ENCODE measurements at places on chromosomes 7 and 10. TPM values are rescaled to one million over a fixed set of nuclear protein-coding genes. Genes with fewer than 3 reads are reported as not detected.

GRCh38 chr10:76553263-76554032 is 1084.2 kb downstream of the KCNMA1 start:
- no peak for DNase-seq

- DNase-seq, result no peak
Measured at GRCh38 chr10:128730922-128731321, 604.7 kb upstream of the MKI67 start.

- DNase-seq, result no peak
Measured at GRCh38 chr7:149598721-149599308, 101.2 kb upstream of the ZNF746 start.

DNA sequence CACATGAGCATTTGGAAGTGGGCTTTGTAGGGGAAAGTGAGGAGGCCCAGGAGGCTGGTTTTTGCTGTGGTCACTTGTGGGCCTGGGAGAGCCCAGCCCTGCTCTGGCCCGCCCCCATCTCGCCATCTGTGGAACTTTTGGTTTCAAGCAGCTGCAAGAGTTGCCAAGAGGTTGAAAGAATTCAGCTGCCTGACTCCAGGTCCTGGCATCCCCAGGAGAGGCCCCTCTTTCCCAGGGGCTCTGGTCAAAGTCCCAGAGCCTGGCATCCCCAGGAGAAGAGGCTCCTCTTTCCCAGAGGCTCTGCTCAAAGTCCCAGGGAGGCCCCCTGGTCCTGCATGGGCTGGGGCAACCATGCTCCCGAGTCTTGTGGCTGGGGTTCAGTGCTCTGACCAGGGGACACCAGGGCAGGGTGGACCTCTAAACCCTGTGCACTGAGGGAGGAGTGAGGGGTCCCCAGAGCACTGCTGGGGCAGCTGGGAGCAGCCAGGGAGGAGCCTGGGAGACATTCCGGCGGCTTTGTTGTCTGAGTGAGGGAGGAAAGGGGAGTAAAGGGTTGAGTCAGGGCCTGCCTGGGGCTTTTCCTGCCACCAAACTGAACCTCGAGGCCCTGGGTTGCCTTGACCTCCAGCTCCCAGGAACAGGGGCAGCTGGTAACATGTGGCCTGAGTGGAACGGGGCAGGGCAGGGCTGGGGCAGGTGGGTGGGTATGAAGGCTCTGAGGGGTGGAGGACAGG is 27.7 kb upstream of the CSGALNACT2 start:
- no peak for DNase-seq

DNA sequence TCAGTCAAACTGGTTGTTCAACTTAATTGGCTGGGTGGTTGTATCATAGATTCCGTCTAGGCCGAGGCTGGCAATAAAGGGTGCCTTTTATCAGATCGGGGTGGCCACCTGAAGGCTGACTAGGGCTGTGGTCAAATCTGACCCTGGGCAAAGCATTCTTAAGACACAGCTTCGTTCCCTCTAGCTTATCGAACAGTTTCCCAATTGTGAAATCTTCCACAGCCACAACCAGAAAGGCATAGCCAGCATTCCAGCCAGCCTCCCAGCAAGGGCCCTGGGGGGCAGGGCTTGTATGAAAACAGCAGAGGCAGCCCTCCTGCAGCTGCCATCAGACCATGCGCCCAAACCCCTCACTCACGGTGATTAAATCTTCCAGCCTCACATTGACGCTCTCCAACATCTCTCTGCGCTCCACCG is 42.5 kb upstream of the TMEM213 start:
- no peak for DNase-seq

DNA sequence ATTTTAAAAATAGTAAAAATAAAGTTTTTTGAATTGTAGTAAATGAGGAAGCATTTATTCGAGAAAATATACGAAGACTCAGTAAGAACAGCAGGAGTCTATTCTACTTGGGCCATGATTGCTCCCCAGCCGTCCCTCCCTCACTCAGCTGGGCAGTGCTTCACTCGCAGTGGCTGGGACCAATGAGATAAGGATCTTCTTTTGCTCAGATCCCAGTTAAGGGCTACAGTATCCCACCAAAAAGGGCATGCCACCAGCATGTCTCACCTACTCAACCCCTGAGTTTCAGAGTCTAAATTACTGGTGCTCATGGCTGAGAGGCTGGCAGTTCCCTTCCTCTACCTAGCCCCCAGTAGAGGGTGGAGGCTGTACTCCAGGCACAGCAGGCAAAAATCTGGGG is 455.7 kb upstream of the PFKP start:
- DNase-seq, result no peak

DNA sequence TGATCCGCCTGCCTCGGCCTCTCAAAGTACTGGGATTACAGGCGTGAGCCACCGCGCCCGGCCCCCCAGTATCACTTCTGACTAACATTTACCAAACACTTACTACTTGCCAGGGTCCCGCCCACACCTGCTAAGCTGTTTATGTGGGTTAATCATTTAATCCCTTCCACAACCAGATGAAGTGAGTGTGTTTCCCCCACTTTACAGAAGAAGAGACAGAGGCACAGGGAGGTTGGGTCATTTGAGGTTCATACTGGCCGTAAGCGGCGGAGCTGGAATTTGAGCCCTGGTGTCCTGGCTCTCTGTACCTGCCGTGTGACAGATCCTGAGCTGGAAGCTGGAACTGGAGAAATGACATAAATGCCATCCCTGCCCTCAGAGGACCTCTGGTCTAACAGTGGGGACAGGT is 15.1 kb upstream of the VPS37D start:
- no peak for DNase-seq

DNA sequence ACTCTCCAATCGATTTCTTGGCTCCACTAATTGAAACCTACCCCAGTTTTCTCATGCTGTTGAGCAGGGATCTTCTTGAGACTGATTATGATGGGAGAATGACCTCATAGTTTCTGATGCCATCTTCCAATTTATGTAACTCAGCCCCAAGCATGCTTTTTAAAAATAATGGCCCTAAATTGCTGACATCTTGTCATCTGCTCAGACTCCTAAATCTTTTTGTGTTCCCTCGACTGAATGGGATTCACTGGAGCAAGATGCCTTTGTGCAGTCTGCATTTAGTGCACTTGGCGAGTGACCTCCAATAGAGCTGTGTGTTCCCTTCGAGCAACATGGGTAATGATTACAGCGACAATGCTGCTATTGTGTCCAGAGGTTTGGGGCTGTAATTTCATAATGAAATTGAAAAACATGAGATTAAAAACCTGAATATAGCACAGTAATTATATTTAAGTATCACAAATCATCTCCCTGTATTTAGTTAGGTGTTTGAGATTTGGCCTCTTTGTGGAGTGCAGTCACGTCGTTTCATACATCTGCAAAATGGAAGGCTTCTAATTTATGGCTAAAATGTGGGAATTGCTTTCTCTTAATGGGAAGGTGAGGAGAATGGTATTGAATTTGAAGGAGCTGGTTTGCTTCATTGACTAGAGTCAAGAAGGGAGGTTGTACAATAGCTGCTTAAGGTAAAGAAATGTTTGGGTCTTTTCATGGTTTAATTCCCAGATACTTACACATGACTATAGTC is 192.9 kb downstream of the AUTS2 start:
- no peak for DNase-seq

- peak; percentile 88 for DNase-seq
Measured at GRCh38 chr7:140607441-140607989, 33.1 kb downstream of the DENND2A start.

DNA sequence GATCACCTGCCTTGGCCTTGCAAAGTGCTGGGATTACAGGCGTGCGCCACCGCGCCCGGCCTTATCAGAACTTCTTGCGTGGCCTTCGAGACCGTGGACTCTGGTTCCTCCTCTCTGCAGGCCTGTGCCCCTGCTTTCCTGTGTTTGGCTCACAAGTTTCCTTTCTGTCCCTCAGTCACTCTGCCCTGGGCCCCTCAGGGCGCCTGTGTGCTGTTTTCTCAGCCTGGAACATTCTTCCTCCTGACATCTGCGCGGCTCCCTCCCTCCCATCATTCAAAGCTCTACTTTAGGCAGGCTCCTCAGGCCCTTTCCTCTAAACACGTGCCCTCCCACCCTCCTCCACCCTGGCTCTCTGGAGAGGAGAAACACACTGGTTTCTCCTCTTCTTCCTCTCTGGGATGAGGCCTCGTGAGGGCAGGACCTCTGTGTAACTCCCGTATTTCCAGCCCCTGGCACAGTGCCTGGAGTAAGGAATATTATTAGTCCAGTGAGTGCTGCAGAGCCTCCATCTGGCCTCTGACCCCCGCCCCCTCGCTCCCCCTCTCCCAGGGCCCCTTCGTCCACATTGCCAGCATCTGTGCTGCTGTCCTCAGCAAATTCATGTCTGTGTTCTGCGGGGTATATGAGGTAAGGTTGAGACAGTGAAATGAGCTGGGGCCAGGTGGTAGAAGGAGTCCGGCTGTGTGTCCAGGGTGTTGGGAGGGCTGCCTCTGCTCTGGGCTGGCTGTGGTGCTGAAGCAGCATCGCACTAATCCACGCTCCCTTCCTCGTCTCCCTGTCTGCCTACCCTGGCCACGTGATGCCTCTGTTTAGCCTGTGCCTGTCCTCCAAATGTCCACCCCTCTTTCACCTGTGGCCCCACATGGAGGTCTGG is 7.1 kb downstream of the CLCN1 start:
- DNase-seq, result peak; percentile 74

- DNase-seq, result peak; percentile 86
Measured at GRCh38 chr7:102425639-102426267, 7.6 kb upstream of the ORAI2 start.

- no peak for DNase-seq
Measured at GRCh38 chr7:25215694-25216335, 12.5 kb downstream of the NPVF start.

- DNase-seq, result no peak
Measured at GRCh38 chr10:125411724-125412123, 251.4 kb upstream of the CTBP2 start.

- no peak for DNase-seq
Measured at GRCh38 chr7:84188786-84189405, 5.7 kb downstream of the SEMA3A start.

DNA sequence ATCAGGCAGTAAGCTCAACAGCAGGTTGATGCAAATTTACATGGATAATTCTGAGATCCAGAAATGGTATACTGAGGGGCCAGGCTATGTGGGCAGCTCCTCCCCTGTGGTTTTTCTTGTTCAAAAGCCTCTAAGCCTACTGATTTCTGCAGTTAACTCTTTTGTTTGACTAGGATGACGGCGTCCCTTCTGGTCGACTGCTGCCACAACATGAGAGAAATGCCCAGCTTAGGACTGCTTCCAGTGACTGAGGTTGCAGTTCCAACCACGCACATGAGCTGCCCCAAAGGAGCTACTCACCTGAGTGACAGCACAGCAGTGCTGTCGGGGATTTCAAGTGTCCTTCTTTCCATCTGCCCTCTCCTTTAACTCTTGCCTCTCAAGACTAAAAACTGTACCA is 973.0 kb upstream of the GHITM start:
- no peak for DNase-seq

DNA sequence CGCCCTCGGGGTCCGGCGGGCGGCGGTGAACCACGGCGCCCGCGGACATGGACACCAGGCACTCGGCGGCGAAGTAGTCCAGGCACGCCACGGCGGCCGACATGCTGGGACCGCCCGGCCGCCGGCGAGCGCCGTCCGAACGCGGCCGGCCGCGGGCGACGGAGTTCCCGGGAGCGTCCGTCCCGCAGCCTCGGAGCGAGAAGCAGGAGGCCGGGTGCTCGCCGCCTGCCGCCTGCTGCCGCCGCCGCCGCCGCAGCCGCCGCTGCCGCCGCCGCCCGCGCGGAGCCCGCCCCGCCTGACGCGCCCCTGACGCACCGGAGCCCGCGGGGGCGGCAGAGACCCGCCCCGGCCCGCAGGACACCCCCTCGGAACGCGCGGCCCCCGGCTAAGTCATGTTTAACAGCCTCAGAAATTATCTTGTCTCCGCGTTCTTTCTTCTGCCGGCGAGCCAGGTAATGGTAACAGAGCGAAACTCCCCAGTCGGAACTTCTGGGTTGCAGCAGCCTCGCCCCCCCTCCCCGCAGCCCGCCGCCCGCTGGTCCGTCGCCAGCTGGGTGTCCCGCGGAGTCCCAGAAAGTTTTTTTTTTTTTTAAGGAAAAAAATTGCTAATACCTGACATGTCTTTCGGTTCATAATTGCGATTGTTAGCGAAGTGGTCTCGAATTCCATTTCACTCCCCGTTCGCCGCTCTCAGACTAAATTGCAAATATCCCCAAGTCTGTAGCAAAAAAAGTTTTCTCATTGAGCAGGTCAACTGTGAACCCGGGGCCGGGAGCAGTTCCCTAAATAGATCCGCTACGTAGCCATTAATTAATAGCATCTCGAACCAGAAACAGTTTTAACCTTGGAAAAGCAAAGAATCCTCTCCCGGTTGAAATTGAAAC is at the start of gene KLF14:
KLF14 (minus strand) TSS at position 277 of the 884 bp plus-strand sequence; CDS start at position 103, 174 bp downstream.
- peak; percentile 31 for DNase-seq

- no peak for DNase-seq
Measured at GRCh38 chr7:21361413-21362125, 66.3 kb upstream of the SP4 start.

GRCh38 chr10:20970708-20971107 is 73.6 kb upstream of the NEBL start:
- no peak for DNase-seq

DNA sequence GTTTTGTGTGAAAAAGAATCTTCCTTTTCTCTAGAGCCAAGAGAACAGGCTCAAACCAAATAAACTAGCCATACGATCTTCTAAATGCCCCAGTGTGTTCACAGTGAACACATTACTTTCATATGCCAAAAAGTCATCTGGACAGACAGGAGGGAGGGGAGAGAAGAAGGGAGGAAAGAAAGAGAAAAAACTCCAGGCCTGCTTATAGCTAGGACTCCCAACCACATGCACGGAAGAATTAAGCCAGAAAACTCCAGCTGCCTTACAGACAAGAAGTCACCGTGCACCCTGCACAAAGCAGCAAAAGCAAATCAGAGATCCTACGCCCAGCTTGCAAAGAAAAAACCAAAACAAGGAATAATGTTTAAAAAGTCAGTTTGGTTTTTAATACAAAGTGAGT is 34.3 kb downstream of the SNX8 start:
- no peak for DNase-seq

DNA sequence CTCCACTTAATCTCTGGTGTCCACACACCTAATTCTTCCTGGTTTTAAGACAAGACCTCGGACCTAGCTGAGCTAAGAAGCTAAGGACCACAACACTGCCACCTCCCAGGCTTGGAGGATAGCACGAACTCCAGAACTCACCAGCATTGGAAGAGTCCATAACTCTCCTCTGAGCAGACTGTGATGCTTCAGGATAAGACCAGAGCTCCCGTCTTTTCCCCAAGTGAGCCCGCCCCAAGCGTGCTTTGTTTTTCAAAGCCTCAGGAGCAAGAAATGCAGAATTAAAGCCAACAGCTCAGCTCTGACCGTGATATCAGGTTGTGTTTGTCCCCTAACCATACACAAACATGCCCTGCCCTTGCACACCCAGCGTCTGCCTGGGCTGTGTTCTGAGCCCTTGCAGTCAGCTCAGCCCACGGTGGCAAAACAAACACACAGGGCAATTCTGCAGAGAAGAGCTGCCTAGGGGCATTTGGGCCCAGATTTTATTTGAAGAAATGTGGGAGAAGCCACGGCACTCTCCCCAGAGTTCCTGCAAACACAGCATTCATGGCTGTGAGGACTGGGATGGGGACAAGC is 145.4 kb downstream of the WDR11 start:
- no peak for DNase-seq

GRCh38 chr10:119634219-119634544 is 17.0 kb upstream of the BAG3 start:
- DNase-seq, result no peak

GRCh38 chr10:30806850-30807249 is 177.3 kb upstream of the LYZL2 start:
- no peak for DNase-seq

Gene CHN2
- total RNA-seq, result 22.2 TPM

Gene CNTNAP2
- 2.6 TPM for total RNA-seq

Gene ASIC3
- total RNA-seq, result 4.8 TPM

Gene NUTM2E
- not detected for total RNA-seq

Gene CHCHD2
- total RNA-seq, result 453 TPM
